ENCODE measurements at places on chromosomes 12 and 14. TPM values are rescaled to one million over a fixed set of nuclear protein-coding genes. Genes with fewer than 3 reads are reported as not detected.

- H3K36me3 ChIP-seq = no peaks in the 10 kb centered on the region
- no peak for DNase-seq
- H3K27me3 ChIP-seq = peaks cover 3% of the 10 kb centered on the region
- no peak overlapping the region for H3K4me3 ChIP-seq
- H3K4me1 ChIP-seq = no peaks in the 10 kb centered on the region
Observed at GRCh38 chr12:90945070-90945649, 9.8 kb downstream of the CCER1 start.

- H3K4me3 ChIP-seq = no peak overlapping the region
- no peak for DNase-seq
- peaks cover 33% of the 10 kb centered on the region for H3K36me3 ChIP-seq
- peaks cover 1% of the 10 kb centered on the region for H3K4me1 ChIP-seq
- no peaks in the 10 kb centered on the region for H3K27me3 ChIP-seq
Observed at GRCh38 chr12:104319028-104319427, 15.5 kb downstream of the EID3 start.

DNA sequence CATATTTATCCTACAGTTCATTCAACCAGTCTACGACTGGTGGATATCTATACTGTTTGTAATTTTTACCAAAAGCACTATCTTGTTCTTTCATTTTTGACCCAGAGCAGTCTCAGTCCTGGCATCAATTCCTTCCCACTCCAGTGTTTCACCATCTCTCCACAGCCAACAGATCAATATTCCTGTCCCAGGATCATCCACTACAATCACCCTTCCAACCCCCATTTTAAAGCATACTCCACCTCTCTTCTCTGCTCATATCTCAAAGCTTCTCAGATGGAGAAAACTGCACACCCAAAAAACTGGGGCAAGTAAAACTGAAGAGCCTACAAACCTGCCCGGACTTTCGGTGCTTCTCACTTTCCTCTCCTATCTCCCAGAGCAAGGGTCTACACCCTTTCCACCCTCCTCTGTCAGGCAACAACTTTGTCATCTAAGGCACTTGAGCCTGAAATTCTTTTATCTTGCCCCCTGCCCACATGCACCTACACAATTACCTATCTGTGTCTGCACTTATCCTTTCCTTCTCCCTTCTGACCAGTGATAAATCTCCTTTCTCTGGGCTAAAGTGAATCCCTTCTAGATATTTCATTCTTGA is 4.1 kb upstream of the PIP4K2C start:
- H3K27ac ChIP-seq = no peak overlapping the region
- peaks cover 5% of the 10 kb centered on the region for H3K27me3 ChIP-seq
- no peak overlapping the region for H3K4me3 ChIP-seq
- H3K36me3 ChIP-seq = no peaks in the 10 kb centered on the region
- peaks cover 11% of the 10 kb centered on the region for H3K4me1 ChIP-seq

DNA sequence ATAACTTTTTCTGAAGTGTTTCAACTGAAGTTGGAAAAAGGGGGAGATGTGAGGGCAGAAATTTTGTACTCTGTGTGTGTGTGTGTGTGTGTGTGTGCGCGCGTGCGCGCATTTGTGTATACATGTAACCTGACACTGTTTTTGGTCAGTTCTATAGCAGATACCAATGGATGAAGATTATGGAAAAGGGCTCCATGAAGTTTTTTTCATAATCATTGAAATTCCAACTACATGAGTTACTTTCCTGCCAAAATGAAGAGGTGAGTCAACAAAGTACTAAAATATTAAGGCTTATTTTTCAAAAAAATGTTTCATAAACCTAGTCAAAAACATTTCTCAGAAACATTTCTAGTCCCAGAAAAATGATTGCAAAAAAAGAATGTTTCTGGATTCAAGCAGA is 25.7 kb upstream of the CERS5 start:
- H3K4me3 ChIP-seq = no peak overlapping the region
- peaks cover 4% of the 10 kb centered on the region for H3K36me3 ChIP-seq
- DNase-seq = no peak

- no peaks in the 10 kb centered on the region for H3K4me1 ChIP-seq
- H3K4me3 ChIP-seq = no peak overlapping the region
- H3K27ac ChIP-seq = no peak overlapping the region
- no peaks in the 10 kb centered on the region for H3K27me3 ChIP-seq
Observed at GRCh38 chr14:90293766-90294730, 37.7 kb downstream of the NRDE2 start.

ASIC1 gene
- total RNA-seq = 10.8 TPM

CLEC6A gene
- total RNA-seq = not detected

SLC39A5 gene
- total RNA-seq = 0.49 TPM

POTEG gene
- total RNA-seq = not detected
